ENCODE measurements at places on chromosomes 3 and 15.

DNA sequence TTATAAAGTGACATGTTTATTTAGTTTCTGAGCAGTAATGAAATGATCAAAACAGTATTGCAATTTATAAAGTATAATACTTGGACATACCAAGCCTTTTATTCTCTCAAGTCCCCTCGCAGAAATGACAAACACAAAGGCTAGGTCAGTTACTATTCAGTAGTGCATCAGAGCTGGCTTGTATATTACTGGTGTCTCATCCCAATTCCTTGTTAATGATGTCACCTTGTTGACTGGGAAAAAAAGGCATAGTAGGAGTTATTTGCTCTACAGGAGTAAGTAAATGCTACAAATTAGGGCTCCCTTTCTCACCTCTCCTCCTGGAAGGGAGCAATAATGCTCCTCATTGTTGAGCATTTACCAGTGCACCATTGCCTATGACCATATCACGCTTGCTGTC lies 317.6 kb downstream of the CHL1 start:
- DNase-seq = no peak

DNA sequence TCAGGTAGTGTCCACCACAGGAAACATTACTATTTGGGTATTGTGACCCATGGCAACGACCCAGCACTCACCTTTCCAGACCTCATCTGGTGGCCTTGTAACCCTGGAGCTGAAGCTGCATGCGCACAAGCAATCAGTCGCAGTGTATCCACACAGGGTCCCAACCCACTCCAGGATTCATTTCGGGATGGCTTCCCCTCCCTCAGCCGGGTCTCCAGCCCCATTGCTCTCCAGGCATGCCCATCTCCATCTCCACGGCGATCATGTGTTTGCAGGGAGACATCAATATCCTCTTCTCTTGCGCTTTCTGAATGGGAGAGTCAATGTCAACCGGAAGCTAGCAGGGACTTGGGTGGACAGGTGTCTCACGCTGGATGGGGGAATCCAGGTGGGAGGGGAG lies 35.2 kb downstream of the GOLGA6L2 start:
- DNase-seq = no peak

DNA sequence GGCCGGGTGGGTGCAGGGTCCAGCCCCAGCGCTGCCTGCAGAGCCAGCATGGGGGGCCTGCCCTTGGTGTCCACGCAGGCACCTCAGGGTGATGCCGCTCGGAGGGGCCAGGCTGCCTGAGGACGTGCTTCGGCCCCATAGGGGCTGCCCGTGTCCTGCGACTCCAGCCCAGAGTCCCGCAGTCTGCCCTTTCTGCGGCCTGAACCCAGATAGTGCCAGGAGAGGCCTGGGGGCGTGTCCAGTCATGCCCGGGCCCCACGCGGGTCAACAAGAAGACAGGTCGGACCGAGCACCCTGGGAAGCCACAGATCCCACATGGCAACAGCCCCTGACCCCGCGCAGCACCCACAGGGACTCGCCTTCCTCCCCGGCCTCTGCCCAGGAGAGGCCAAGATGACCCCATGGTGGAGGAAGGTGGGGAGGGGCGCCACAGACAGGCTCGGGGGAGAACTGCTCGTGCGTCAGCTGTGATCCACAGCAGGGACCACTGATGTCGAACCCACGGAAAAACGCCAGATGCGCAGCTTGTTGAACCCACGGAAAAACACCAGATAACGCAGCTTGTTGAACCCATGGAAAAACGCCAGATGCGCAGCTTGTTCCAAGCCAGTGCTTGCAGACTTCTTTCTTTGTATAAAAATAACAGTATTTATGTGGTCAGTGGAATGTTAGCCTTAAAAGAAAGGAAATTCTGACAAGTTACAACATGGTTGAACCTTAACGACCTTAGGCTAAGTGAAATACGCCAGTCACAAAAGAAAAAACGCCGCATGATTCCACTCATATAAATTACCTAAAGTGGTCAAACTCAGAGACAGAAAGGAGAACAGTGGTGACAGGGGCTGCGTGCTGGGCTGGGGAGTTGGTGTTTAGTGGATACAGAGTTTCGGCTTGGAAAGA lies 28.5 kb downstream of the CYFIP1 start:
- no peak for DNase-seq

DNA sequence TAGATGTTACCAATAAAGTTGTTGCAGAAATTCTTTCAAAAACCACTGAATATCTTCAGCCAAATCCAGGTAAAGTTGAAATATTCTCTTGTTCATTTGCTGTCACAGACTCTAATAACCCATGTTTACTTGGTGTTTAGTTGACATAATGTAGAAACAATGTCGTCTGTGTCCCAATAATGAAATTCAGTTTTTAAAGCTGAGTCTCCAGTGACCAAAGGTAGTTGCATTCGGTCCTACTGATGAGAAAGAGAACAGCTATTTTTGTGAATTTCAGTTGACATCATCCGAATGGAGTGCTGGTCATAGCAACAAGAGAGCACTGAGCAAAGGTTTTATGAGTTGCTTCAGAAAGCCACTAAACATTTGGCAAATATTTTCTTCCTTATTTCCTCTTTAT lies 88.8 kb upstream of the ADAMTSL3 start:
- DNase-seq = no peak

DNA sequence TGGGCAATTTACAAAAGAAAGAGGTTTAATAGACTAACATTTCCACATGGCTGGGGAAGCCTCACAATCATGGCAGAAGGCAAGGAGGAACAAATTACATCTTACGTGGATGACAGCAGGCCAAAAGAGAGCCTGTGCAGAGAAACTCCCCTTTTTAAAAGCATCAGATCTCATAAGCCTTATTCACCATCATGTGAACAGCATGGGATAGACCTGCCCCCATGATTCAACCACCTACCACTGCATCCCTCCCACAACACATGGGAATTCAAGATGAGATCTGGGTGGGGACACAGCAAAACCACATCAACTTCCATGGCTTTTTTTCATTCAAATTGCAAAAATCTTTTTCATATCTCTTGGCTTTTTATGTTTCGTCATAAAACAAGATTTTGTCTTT lies 67.6 kb upstream of the GADL1 start:
- DNase-seq = no peak

DNA sequence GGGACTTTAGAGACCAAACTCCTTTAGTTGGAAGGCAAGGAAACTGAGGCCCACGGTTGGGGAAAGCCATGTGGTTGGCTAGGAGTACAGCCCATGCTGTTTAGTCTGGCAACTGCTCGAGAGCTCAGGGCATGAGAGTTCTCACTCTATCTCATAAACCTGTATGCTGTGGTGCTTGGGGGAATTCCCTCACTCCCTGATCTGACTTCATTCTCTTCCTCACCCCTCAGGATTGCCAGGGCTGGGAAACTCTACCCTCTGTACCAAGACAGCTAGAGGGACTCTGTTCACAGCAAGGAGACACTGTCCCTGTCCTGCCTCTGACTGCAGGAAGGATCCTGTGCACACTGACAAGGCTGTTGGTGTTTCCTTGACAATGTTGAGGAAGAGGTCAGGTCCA lies 230.2 kb downstream of the ZNF621 start:
- DNase-seq = no peak

DNA sequence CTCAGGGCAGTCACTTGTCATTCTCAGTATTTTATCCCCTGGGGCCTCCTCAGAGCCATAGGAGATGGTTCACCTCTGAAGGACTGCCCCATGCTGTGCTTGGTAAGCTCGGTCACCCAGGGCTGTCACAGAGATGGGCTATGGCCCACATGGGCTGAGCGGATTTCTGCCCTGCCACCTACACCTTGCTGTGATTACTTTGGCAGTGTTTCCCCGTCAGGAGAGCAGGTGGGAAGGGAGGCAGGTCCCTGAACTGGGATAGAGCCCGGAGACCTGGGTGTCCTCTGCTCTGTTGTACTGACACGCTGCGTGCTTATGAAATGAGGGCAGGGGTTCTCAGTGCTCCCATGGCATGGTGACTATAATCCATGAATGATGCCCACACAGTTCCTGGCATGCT lies 48.9 kb downstream of the APBA2 start:
- DNase-seq = no peak
